ENCODE measurements at places on chromosomes 2 and 18.

DNA sequence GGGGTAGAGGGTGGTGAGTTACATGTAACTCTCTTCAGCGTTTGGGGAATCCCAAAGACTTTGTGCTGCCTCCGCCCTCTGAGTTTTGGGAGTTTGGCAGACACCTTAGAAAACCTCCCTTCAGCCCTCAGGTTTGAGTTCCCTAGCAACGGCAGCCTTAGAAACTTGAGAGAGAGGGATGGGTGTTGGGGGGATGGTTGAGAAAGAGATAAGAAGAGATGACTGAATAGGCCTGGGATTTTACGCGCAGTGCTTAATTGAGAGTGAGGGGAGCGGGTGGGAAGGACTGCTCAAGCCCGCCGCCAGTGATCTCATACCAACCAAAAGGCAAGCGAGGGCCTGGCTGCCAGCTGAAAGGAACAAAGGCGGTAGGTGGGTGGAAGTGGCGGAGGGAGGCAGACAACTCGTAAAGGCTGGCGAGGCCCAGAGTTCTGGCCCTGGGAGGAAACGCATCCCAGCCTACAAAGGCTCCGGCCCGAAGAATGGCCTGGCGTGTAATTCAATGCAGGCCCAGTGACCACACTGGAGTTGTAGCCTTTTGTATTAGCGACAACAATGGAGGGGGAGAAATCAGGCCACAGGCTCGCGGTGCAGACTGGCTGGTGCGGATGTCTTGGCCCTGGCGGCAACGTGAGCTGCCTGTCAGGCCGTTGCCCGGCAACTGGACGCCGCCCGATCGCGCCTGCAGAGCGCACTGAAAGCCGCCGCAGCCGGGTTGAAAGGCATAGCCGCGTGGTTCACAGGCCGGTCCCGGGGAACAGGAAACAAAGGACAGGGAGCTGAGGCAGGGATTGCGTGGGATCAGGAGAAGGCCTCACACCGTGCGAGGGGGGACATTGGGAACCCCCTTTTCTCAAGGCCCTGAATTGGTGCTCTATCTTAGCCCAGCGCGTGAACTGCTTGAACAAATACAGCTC, 39.9 kb upstream of the DARS1 start:
- peak; percentile 4 for DNase-seq

- no peak for DNase-seq
Measured at GRCh38 chr2:28633746-28634145, 117.9 kb upstream of the PPP1CB start.

DNA sequence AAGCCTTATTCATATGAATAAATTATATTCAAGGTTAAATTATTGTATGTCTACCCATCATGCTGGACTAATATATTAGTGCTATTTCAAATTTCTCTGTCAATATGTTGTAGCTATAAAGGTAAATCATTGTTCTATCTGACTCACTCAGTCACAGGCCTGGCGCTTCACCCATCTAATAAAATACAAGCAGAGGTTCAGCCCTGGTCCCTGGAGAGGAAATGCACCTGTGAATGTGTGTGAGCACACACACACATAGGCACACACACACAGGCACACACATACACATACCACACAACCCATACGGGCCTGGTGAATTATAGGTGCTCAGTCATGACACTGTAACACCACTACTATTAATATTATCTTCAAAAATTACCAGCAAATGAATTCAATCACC, 1396.1 kb downstream of the DPP10 start:
- no peak for DNase-seq

- no peak for DNase-seq
Measured at GRCh38 chr2:240960309-240960970, 38.0 kb upstream of the SNED1 start.

DNA sequence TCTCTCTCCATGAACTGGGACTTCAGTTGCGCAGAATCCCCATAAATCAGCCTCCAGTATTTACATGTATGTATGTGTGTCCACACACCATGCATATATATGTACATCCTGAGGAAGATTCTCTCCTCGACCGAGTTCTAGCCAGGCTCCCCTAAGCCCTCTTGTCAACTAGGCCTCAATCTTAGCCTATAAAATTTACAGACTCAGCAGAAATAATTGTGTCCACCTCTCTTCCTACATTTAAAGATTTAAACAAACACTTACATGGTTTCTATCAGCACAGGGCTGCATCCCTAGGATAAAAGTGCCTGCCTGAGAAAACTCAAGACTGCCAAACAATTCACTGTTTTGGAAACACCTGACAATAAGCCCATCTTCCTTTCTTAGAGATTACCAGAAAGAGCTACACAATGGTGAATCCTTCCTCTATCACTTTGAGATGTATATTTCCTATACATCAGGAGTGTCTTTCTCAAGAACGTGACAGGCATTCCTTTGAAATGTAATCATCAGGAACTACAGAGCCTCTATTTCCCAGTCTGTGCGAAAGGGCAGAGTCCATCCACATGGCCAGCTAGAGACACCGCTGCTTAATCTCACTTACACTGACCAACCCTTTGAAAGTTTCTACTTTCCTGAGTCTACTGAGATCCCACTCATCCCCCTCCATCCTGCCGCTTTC, 39.5 kb downstream of the ZNF519 start:
- no peak for DNase-seq

DNA sequence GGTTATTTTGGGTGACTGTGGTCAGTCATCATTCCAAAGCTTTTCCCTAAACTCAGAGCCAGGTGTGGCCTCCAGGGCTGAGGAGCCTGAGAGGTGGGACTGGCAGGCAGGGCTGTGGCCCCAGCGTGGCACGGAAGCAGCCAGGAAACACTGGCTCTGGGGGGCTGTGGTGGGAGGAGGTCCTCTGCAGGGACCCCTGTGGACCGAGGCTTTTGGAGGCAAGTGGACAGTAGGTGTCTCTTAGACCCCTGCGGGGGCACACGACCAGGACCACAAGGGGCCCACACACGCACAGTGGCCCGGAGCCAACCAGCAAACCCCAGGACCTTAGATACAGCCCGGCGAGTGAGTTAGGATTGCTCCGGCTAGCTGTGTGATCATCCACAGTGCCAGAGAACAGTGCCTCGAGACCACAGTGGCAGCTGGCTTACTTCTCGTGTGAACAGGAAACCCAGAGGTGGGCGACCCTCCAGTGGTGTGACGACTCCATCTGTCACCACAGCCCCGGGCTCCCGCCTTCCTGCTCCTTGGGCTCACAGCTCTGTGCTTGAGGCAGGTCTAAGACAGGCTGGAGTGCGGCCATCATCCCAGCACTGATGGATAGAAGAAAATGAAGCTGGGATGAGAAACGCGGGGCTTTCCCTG, 1.6 kb upstream of the RTP5 start:
- peak; percentile 47 for DNase-seq

GRCh38 chr2:118990757-118991545, 49.0 kb downstream of the MARCO start:
- no peak for DNase-seq

DNA sequence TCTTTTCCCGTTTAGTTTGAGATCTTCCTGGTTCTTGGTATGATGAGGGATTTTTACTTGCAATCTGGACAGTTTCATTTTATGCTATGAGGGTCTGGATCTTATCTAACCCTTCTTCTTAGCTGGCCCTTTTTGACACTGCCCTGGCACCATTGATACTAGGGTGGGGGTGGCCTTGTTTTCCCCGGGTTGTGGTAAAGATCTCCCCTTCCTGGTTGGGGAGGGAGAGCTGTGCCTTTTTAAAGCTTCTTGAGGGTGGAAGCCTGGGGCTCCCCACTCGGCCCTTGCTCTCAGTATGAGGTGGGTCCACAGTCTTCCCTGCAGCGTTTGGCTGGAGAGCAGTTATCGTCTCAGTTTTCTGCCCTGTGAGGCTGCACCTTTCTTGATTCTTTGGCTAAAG, 66.1 kb downstream of the ASB1 start:
- DNase-seq, result no peak

DNA sequence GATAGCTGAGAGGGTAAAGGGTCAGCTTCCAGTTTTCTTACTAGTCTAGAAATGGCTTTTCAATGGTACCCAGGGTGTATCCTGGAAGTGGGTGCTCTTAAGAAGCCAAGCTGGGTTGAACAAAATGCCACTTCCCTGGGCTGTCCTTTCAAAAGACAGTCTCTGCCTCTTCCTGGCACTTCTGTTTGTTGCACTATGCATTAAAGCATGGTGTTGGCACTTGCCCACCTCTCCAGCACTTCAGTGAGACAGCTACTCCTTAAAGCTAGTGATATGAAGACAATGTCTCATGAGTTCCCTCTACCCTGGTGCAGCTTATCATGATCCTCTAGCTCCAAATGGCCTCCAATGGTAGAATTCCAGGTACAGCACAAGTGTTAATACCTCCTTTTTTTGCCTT, 74.3 kb upstream of the IGFBP5 start:
- no peak for DNase-seq

- DNase-seq, result no peak
Measured at GRCh38 chr18:62829936-62830335, 114.6 kb downstream of the PHLPP1 start.

DNA sequence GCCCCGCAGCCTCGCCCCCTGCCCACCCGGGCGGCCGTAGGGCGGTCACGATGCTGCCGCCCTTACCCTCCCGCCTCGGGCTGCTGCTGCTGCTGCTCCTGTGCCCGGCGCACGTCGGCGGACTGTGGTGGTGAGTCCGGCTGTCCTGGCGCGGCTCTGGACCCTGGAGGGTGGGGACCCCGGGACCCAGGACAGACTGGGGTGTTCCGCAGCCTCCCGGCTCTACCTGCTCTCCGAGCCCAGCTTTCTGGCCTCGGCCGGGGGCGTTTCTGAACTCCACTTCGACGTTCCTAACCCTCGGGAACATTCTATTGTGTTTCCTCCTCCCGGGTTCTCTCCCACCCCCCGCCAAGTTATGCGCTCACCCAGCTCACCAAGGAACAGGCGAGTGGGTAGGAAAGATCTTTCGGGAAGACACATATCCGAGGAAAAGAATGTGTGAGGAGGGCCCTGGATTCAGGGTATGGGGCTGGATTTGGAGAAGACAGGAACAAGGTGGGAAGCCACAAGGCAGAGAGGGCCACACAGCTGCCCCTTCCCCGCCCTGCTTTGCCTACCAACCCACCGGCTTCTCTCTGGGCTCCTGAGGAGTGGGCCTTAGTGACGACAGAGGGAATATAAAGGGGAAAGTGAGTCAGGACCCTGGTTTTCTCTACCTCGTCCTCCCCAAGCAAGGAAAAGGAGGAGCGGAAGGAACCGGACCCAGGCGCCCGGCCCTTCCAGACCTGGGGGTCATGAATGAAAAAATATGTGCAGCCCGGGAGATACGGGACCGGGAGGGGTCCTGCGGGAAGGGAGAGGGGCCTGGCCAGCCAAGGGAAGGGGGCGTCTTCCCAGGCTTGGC, 605 bp downstream of the WNT6 start:
- no peak for DNase-seq

- DNase-seq, result no peak
Measured at GRCh38 chr2:32901313-32901712, 45.4 kb upstream of the LTBP1 start.

DNA sequence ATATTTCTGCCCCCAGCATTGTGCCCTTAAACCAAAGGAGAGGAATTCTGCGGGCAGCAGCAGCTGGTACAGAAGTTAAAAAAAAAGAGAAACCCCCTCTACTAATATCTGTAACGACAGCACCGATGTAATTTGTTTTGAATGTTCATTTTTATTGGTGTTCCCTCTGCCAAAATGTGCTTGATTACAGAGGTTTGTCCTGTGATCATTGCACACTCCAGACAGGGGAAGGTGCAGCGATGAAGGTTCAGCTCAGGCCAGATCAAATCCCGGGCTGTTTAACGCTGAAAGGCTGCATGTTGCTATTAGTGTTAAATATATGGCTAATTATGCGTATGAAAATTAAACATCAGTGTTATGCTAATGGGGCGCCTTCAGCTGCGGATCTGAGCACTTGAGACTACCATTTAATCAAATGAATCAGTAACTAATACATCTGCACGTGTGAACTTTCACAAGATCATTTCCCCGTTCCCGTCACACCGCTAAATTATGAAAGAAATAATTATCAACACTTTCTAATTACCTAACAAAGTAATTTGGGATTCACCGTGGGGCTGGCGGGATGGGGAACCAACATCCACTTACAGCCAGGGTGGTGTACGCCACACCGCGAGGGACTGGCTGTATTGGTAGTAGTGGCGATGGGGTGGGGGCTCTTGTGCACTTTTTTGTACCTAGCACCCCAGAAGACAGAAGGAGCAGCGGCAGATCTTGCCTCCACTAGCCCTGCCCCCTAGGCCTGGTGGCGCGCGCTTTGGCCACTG, 1.5 kb upstream of the DLX1 start:
- DNase-seq, result peak; percentile 15

GRCh38 chr2:130019402-130019801, 39.9 kb downstream of the RAB6C start:
- DNase-seq, result no peak

- DNase-seq, result no peak
Measured at GRCh38 chr2:68279691-68280090, 27.4 kb upstream of the PPP3R1 start.

- no peak for DNase-seq
Measured at GRCh38 chr2:200796561-200796960, 15.1 kb upstream of the BZW1 start.

DNA sequence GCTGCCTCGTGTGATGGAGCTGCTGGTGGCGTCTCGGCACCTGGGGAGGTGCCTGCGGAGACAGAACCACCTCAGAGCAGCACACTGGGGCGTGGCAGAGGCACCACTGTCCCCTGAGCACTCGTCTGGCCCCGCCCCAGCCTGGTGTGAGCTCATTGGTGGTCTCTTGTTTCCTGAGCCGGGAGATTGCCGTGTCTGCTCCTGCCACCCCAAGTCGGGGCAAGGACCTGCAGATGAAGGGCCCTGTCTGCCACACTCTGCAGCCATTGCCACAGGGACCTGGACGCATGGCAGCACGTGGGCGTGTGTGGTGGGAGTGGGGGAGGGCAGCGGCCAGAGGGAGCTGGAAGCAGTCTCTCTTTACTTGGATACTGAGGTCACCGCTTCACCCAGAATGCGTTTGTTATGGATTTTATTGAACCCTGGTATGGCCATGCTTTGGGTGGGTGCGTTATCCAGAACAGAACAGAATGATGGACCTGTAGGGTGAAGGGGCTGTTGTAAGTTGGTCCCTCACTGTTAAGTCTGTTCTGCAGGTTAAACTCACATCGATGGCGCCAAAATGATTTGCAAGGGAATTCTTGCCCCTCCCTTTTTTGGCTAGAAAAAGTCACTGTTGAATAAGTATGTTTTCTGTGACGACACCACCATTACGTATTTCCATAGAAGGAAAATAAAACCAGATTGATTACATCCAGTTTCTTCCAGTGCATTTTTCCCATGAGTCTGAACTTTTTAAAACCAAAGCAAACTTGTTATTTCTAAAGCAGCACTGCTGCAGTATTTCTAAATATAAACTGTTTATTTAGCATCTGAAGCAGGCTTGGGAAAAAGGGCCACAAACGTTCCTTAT, 92.0 kb downstream of the USP40 start:
- no peak for DNase-seq

DNA sequence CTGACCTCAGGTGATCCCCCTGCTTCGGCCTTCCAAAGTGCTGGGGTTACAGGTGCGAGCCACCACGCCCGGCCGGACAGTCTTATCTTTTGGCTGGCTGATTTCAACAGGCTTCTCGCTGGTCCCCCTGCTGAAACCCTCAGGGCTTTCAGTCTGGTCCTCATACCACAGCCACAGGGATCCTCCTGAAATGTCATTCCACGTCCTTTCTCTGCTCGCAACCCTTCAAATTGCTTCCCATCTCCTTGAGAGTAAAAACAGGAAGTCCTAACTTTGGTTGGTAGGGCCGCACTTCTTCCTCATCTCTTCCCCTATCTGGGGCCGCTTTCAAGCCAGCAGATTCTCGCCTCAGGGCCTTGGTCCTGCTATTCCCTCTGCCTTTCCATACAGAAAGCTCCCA, 1.4 kb upstream of the CAB39 start:
- DNase-seq, result no peak
